ENCODE measurements at places on chromosomes 7 and 10.
A peak's percentile ranks its signal among the peaks of the same experiment; 100 is the strongest.

DNA sequence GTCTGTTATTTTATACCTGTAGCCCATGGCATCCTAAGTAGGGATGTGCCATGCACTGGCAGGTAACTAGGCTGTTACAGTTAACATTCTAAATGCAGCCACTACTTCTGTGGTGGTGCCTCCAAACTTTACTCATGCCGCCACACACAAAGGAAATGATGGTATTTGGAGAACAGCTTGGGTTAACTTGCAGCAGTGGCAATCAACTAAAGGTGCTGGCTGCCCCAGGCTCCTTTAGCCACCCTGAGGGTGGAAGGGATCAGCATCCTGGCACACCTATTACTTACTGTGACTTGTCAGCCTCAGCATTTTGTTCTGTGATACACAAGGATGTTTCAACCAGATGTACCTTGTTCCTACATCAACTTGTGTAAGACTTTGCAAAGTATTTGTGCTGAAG lies 221.8 kb upstream of the PPP1R3A start:
- DNase-seq: no peak

GRCh38 chr7:135792363-135792668 lies 43.7 kb upstream of the FAM180A start:
- DNase-seq: no peak

DNA sequence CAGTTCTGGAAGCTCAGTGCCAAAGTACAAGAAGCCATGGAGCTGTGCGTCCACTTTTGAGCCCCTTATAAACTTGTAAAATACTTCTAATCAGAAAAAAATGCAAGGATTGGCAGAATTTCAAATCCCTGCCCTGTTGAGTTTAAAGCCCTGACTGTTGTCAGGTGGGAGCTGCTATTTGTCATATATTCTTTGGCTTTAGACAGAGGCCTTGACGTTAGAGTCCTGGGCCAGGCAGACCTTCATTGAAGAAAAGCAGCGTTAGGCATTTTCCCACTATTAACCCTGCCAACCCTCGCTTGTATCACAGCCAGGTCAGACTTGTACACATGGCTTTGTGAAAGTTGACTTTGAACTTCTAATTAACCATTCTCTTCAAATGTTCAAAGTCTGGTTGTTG lies 155.4 kb downstream of the TWIST1 start:
- DNase-seq: no peak

GRCh38 chr10:45997994-45998763 lies 25.9 kb downstream of the TIMM23 start:
- no peak for DNase-seq

GRCh38 chr7:23232966-23233365 lies 13.6 kb upstream of the GPNMB start:
- DNase-seq: no peak

DNA sequence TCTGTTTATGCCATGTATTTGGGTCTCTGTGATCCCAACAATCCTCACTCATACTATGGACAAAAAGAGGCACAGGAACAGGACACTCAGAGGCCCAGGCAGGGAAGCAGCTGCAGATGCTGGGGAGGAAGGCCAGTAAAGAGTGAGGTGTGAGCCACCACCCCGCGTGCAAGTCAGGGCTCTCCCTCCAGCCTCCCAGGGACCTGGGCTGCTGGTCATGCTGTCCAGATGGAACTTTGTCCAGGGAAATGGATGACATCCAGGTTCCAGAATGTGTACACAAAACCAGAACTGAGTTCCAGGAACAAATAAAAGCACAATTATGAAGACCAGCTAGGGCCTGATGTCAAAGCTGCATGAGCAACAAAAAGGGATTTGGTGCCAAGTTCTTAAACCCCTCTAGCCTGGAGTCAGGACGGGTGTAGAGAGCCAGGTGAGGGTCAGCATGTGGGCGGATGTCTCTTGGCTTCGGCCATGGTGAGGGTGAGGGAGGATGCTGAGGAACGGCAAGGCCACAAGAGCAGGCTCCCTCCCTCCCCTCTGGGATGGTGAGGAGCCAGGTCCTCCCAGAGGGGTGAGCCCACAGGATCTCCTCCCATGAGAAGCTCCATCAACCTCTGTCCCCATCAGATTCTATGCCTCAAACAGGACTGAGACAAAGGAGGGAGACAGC lies 739.7 kb downstream of the PARD3 start:
- no peak for DNase-seq

DNA sequence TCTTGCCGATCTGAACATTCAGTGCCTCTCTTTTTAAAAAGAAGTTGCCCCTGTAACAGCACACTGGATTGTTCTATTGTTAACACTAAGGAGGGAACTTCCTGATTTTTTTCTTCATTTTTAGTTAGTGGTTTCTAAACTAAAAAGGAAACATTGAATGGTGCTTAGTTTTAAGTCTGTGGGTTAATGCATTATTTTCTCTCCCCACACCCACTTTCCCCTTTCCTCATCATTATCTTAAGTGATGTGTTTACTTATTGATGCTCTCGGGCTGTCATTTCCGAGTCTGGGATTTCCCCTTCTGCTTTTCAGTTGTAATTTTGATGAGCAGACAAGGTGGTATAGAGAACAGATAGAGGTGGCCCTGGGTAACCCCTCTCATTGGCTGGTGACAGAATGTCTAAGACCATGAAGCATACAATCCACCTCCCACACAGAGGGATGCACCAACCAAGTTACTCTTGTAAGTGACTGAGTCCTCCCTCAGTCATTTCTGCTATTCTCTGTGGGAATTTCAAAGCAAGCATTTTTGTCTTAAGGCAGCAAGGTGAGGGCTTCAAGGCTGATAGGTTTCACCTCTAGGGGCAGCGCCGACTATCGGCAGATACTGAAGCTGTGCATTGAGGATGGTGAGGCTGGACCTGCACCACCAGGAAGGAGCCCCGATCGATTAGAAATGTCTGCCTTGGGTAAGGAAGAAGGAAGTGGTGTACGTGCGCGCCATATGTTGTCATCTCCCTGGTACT lies 49.5 kb downstream of the CHN2 start:
- DNase-seq: peak; percentile 9

GRCh38 chr7:5443678-5444077 lies 20.0 kb upstream of the TNRC18 start:
- no peak for DNase-seq

GRCh38 chr7:15937571-15937970 lies 251.1 kb upstream of the MEOX2 start:
- DNase-seq: no peak

DNA sequence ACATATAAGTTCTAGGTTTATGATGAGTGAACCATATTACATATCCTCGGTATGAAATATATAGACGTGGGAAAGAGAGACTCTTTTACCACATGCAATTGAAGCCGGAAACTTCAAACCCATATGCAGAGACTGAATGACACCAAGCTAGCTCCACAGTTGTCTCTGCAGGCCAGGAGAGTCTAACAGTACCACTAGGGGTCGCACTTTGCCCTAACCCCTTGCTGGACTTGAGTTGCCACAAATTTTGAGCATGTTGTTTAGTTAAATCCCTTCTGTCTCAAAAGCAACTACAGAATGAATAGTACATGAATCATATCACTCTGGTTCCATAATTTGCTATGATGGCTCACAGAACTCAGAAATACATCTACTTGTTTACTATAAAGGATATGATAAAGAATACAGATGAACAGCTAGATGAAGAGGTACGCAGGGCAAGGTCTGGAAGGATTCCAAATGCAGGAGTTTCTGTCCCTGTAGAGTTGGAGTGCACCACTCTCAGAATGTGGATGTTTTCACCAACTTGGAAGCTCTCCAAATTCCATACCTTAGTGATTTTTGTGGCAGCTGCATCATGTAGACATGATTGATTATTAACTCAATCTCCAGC lies 112.4 kb upstream of the YAE1 start:
- no peak for DNase-seq

GRCh38 chr10:34524369-34525091 lies 290.6 kb downstream of the PARD3 start:
- no peak for DNase-seq

- no peak for DNase-seq
These were observed 2.2 kb upstream of the HIP1 start for GRCh38 chr7:75740846-75741497.

DNA sequence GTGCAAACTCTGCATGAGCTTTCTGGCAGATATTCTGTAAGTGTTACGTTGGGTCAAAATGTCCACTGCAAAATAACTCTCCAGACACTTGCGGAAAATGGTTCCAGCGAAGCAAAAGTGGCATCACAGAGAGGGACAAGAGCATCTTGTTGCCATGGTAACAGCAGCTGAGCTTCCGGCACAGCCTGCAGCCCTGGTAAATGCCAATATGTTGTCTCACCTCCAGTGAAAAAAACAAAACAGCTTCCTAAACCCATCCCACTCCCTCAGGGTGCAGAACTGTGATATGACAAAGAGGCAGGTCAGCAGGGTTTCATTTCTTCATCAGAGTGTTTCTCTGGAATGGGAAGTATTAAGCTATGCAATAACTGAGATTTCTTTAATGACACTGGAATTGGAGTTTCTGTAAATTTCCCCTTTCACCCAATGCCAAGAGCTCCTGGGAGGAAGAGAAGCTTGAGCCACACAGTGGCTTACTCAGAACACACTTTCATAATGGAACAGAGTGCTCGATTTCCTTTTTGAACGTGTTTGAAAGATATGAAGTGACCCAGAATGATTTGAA lies 65.6 kb downstream of the FOXI2 start:
- no peak for DNase-seq

DNA sequence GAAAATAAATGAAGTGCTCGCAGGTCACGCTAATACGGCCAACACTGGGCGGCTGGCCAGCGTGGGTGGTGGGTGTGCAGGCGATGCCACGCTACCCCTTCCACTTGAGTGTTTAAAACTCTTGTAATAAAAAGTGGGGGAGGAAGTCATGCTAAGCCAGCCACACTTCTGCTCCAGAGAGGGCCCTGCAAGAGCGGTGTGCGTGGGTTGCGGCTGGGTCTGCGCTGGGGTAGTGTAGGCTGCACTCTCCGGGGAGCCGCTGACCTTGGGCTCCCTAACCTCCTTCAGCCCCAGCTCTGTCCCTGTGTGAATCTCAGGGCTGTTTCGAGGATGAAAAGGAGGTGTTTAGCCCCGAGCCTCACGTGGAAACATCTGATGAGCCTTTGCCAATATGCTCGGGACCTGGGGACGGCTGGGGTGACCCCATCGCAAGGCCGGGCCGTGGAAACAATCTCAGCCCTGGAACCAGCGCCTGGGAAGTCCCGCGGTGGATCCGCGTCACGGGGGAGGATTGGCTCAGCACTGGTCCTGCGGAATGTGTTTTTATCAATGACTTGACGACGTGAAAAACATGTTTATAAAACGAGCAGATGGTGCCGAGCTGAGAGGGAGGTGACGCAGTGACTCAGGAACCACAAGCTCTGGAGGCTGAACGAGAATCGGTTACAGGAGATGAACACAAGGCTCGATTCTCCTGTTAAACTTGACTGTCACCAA lies 278.5 kb downstream of the DNAJB6 start:
- no peak for DNase-seq

DNA sequence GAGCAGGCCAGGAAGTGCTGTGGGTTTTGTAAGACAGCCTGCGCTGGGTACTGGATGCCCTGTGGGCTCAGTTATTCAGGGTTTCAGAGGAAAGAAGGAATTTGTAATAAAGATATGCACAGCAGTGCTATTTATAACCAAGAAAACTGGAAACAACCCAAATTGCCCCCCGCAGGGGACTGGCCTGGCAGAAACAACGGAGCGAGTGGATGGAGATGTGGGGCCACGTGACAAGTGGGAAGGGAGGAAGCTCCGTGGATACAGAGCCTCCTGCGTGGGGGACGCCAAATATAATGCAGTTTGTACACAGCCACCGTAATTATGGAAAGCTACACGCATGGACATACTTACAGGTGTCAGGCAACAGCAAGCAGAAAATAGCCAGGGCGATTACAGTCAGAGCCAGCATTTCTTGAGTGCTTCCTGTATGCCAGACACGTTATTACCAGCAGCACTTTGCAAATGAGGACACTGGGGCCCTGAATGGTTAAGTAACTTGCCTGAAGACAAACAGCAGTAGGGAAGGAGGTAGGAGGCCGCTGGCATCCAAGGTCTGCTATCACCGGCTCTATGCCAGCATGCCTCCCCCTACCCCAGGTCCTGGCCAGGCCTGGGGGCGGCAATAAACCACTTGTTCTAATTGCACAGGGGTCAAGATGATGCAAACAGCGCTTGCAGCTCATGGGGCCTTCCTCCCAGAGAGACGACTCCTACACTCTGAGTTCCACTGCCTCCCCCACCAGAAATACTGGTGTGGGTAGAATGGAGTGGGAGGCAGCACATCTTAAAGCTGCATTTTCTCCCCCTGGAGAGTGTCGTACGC lies 8.7 kb upstream of the CAMK2B start:
- no peak for DNase-seq

GRCh38 chr7:147079921-147080420 lies 963.4 kb downstream of the CNTNAP2 start:
- DNase-seq: no peak

DNA sequence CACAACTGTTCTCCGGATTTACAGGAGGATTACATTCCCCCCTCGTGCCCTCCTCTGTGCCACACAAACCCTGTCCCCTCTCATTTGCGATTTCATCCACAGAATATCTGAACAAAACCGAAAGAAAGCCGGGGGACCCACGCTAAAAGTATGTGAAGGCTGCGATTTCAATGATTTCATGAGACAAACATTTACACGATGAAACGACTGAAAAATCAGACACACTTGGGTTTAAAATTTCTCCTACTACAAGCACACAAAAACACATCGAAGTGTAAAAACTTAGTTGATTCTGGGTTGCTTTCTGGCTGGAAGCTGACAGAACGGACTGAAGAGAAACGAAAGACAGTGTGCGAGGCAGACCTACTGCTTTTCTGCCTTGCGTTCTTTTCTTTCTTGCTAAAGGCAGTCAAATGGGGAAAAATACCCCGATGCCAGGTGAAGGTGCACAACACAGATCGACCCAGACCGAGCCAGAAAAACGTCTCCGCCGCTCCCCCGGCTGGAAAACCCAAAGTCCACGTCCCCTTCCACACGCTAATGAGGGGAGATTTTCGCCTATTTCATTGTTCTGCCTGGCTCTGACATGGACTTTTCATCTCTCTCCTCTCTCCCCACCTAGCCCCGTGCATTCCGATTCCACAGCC lies 1.2 kb downstream of the HIPK2 start:
- no peak for DNase-seq

DNA sequence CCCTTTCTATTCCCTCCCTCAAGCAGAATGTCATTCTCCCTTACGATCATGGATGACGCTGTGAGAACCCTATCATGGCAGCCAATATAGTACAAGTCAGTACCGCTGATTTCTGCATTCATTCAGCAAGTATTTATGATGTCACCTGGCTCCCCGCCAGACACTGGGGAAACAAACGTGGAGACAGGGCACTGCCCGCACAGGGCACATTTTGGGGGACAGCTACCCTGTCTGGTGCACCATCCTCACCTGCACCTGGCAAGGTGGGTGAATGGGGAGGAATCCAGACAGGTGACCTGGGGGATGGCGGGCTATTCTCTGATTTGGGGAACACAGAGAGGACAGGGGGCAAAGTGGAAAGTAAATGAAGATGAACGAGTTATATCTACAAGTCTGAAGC lies 28.4 kb downstream of the MKI67 start:
- DNase-seq: no peak

- DNase-seq: no peak
These were observed 133.4 kb downstream of the CUL2 start for GRCh38 chr10:34956756-34957155.

Data from T-helper 22 cell (primary cell).